Immature natural killer cell (primary cell): ENCODE measurements at places on chromosomes 16 and 17. TPM values are rescaled to one million over a fixed set of nuclear protein-coding genes. Genes with fewer than 3 reads are reported as not detected.

DNA sequence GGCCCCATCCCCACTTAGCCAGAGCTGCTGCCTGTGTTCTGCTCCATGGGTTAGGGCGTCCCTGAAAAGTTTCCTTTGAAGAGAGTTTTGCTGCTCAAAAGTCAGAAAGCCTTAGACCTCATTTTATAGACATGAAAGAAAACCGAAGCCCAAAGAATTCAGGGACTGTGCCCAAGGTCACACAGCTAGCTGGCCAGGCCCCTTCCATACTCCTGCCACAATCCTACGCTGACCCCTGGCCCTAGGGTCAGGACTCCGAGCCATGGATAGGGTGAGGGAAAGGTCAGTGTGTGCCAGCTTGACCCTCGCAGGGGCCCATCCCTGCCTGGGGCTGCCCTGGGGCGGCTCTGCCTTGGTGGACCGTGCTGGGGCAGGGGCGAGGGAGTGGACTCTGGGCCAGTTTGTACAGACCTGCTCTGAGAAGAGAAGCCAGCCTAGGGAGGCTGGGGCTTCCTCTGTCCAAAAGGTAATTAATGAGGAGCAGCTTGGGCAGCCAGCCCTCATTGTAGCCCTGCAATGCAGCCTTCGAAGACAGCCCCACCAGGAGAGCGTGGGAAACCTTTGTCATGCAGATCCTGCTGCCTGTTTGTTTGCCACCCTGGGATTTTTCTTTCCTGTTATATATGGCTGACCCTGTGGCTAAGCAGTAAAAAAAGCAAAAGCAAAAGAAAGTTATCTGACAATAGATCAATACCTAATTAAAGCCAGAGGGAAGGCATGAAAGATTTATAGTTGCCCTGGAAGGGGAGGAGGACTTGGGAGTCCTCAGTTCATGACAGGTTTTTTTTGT lies 37.4 kb downstream of the RHBDL3 start:
- DNase-seq = no peak
- H3K27me3 ChIP-seq = peaks cover 2% of the 10 kb centered on the region
- H3K4me3 ChIP-seq = no peak overlapping the region
- H3K27ac ChIP-seq = no peak overlapping the region
- H3K4me1 ChIP-seq = no peaks in the 10 kb centered on the region

- peaks cover 5% of the 10 kb centered on the region for H3K27me3 ChIP-seq
- DNase-seq = peak; percentile 11
- peak overlapping the region; percentile 90 for H3K27ac ChIP-seq
- H3K36me3 ChIP-seq = no peaks in the 10 kb centered on the region
- peaks cover 25% of the 10 kb centered on the region for H3K4me1 ChIP-seq
Observed at GRCh38 chr16:19555938-19556771, 652 bp downstream of the VPS35L start.

GRCh38 chr16:49414671-49415070 lies 41.1 kb downstream of the C16orf78 start:
- H3K27me3 ChIP-seq = peaks cover 5% of the 10 kb centered on the region
- H3K27ac ChIP-seq = no peak overlapping the region
- no peaks in the 10 kb centered on the region for H3K36me3 ChIP-seq
- peaks cover 10% of the 10 kb centered on the region for H3K4me1 ChIP-seq
- no peak overlapping the region for H3K4me3 ChIP-seq
- DNase-seq = no peak

DNA sequence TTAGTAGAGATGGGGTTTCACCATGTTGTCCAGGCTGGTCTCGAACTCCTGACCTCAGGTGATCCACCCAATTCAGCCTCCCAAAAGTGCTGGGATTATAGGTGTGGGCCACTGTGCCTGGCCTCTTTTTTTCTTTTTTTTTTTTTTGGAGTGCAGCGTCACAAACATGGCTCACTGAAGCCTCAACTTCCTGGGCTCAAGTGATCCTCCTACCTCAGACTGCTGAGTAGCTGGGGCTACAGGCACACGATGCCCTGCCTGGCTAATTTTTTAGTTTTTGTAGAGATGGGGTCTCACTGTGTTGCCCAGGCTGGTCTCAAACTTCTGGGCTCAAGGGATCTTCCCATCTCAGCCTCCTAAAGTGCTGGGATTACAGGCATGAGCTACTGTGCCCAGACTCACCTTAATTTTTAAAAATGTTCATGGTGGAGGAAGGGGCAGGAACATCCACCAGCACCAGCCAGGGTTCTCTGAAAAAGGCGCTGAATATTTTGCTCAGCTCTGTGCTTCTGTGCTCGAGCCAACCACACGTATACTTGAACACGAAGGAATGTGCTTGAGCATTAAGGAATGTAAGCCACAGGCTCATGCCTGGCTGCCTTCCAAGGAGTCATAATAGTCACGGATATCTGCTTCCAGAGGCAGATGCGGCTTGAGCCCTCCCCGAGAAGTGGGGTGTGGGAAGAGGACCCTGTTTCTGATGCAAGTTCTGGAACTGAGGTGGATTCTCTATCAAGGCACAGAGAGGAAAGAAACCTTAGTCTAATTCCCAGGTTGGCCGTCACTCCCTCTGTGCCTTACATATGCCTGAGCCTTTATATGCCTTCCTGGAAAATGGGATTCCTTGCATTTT lies 65.5 kb upstream of the CREBBP start:
- peaks cover 9% of the 10 kb centered on the region for H3K27me3 ChIP-seq
- no peak for DNase-seq
- no peak overlapping the region for H3K4me3 ChIP-seq
- H3K36me3 ChIP-seq = no peaks in the 10 kb centered on the region
- peaks cover 4% of the 10 kb centered on the region for H3K4me1 ChIP-seq

- H3K4me3 ChIP-seq = no peak overlapping the region
- no peak overlapping the region for H3K27ac ChIP-seq
- no peaks in the 10 kb centered on the region for H3K27me3 ChIP-seq
- no peak for DNase-seq
- no peaks in the 10 kb centered on the region for H3K36me3 ChIP-seq
- peaks cover 19% of the 10 kb centered on the region for H3K4me1 ChIP-seq
Observed at GRCh38 chr16:81650982-81651562, 128.0 kb upstream of the PLCG2 start.

- peak; percentile 88 for DNase-seq
- peaks cover 62% of the 10 kb centered on the region for H3K4me1 ChIP-seq
- H3K4me3 ChIP-seq = peak overlapping the region; percentile 85
- H3K36me3 ChIP-seq = peaks cover 3% of the 10 kb centered on the region
- H3K27ac ChIP-seq = peak overlapping the region; percentile 80
Observed at GRCh38 chr16:31400191-31400590, 7.1 kb downstream of the ITGAD start.

- H3K4me3 ChIP-seq = no peak overlapping the region
- H3K27me3 ChIP-seq = peaks cover 6% of the 10 kb centered on the region
- H3K36me3 ChIP-seq = no peaks in the 10 kb centered on the region
- no peak for DNase-seq
- H3K4me1 ChIP-seq = no peaks in the 10 kb centered on the region
Observed at GRCh38 chr16:56691885-56692284, 9.6 kb downstream of the MT1X start.

- H3K4me3 ChIP-seq = no peak overlapping the region
- H3K27me3 ChIP-seq = peaks cover 7% of the 10 kb centered on the region
- no peak for DNase-seq
- no peaks in the 10 kb centered on the region for H3K4me1 ChIP-seq
Observed at GRCh38 chr16:56073508-56073907, 117.8 kb upstream of the GNAO1 start.

GRCh38 chr17:28646039-28646754 lies 1.2 kb upstream of the BLTP2 start:
- H3K27me3 ChIP-seq = peaks cover 9% of the 10 kb centered on the region
- peak overlapping the region; percentile 95 for H3K27ac ChIP-seq
- H3K4me1 ChIP-seq = peaks cover 39% of the 10 kb centered on the region
- H3K4me3 ChIP-seq = peak overlapping the region; percentile 85

DNA sequence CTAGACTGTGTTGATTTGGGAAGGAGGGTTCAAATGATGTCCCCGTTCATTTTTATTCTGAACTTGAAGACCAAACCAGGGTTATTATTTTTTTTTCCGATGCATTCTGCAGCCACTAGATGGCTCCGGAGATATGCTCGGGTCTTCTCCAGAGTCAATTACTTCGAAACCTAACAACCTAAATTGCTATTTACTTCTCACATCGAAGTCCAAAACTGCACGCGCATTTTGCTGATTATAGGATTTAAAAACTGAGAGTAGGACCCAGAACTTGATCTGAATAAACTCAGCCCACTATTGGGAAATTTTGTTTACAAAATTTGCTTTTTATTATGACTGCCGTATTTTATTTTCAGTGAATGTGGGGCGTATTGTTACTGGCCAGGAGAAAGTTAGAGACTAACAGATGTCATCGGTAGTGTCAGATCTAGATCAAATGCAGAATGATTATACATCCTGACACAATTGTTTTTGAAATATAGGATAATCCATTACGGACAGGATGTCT lies 263.8 kb downstream of the HS3ST3A1 start:
- no peak overlapping the region for H3K27ac ChIP-seq
- DNase-seq = no peak
- peaks cover 7% of the 10 kb centered on the region for H3K27me3 ChIP-seq
- H3K36me3 ChIP-seq = no peaks in the 10 kb centered on the region

GRCh38 chr16:77408607-77409006 lies 26.2 kb downstream of the ADAMTS18 start:
- no peaks in the 10 kb centered on the region for H3K4me1 ChIP-seq
- no peak overlapping the region for H3K27ac ChIP-seq
- no peak overlapping the region for H3K4me3 ChIP-seq
- no peaks in the 10 kb centered on the region for H3K36me3 ChIP-seq
- DNase-seq = no peak
- peaks cover 5% of the 10 kb centered on the region for H3K27me3 ChIP-seq

DNA sequence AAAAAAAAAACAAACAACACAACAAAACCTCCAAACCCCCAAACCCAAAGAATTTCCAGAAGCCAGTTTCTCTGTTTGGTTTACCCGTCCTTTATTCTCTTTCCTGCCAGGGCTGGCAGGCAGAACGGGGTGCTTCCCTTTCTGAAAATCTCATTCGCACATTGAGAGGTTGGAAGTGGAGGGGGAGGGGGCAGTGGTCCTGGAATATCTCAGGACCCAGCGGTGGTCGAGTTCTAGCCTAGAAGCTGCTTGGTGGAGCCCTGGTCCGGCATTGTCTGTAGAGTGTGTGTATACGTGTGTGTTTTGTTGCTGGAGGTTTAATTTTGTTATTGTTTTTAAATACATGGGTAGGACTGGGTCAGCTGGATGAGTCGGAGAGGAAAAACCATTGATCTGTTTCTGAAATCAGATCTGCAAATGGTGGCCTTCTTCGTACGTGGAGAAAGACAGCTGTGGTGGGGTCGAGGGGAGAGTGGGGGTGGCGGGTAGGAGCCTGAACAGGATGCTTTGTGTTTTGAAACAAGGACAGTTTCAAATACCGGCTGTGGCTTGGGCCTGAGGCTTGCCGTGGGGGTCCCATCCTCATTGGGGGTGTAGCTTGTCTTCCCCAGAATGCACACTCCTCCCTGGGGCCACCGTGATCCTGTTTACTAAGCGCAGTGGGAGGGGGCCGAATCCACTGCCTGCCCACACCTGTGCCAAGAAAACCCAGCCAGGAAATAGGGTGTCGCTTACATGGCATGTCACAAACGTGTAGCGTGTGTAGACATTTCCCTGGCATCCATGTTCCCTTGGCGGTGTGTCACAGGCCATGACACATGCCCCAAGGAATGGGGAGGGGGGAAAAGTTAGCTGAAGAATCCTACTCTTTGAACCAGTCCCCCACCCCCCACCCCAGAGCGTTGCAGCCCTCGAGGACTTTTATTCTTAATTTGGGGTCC lies 1.6 kb downstream of the CMIP start:
- peaks cover 35% of the 10 kb centered on the region for H3K27me3 ChIP-seq
- peak; percentile 50 for DNase-seq
- H3K27ac ChIP-seq = peak overlapping the region; percentile 98
- H3K4me1 ChIP-seq = peaks cover 76% of the 10 kb centered on the region
- H3K36me3 ChIP-seq = no peaks in the 10 kb centered on the region

GRCh38 chr17:2406903-2407790 lies 6.3 kb upstream of the MNT start:
- peaks cover 7% of the 10 kb centered on the region for H3K4me1 ChIP-seq
- no peak overlapping the region for H3K4me3 ChIP-seq
- H3K27ac ChIP-seq = peak overlapping the region; percentile 25

DNA sequence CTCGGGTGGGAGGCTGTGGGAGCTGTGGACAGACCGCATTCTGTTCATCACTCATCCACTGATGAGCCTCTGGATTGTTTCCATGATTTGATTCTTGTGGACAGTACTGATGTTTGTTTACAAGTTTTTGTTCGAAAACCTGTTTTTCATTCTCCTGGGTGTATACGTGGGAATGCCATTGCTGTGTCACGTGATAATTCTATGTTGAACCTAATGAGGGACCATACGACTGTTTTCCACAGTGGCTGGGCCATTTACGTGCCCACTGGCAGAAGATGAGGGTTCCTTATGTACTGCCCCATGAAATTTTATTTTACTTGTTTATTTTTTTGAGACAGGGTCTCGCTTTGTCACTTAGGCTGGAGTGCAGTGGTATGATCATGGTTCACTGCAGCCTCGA lies 2.6 kb upstream of the ALG1 start:
- peaks cover 12% of the 10 kb centered on the region for H3K27me3 ChIP-seq
- peaks cover 34% of the 10 kb centered on the region for H3K4me1 ChIP-seq
- no peak overlapping the region for H3K27ac ChIP-seq
- no peak overlapping the region for H3K4me3 ChIP-seq
- H3K36me3 ChIP-seq = no peaks in the 10 kb centered on the region
- no peak for DNase-seq

- DNase-seq = no peak
- no peak overlapping the region for H3K27ac ChIP-seq
- no peak overlapping the region for H3K4me3 ChIP-seq
Observed at GRCh38 chr16:65790768-65791167, 575.7 kb upstream of the CDH5 start.

DNA sequence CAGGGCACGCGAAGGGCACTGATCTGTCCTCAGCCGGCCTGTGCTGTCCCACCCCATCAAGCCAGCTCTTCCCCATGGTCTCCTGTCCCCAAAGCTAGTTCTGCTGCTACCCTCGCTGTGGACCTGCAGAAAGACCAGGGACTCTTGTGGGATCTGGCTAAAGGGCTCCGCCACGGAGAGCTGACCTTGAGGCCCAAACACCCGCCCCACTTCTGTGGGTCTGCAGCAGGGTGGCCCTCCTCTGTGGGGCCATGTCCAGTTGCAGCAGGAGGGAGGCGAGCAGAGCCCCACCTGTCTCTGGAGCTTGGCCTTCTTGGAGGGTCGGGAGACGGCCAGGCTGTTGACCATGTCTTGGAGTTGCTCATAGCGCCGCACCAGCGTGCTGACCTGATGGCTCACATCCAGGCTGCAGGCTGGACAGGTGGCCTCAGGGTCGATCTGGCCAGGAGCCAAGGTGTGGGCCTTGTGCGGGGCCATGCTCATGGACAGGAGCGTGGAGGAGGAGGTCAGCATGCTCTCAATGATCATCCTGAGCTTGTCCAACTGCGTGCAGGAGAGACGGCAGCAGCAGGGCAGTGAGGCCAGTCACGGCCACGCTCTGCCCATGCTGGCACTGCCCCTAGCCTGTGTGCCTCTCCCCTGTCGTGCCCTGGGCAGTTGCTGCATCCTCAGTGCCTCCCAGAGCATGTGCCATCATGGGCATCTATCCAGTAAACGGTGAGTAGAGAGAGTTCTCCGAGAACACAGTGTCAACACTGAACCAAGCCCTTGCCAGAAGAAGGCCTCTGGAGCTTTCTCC lies 16.6 kb downstream of the UBALD2 start:
- H3K4me1 ChIP-seq = no peaks in the 10 kb centered on the region
- no peaks in the 10 kb centered on the region for H3K27me3 ChIP-seq
- no peak for DNase-seq
- no peak overlapping the region for H3K27ac ChIP-seq

- no peak overlapping the region for H3K4me3 ChIP-seq
- no peak for DNase-seq
- H3K27ac ChIP-seq = no peak overlapping the region
- peaks cover 12% of the 10 kb centered on the region for H3K27me3 ChIP-seq
- no peaks in the 10 kb centered on the region for H3K4me1 ChIP-seq
Observed at GRCh38 chr17:48148029-48148770, 40.6 kb downstream of the SNX11 start.

LLGL1 gene
- polyA plus RNA-seq = not detected

NIP7 gene
- polyA plus RNA-seq = 23.2 TPM

CHRNE gene
- polyA plus RNA-seq = 4.9 TPM

TUBG1 gene
- polyA plus RNA-seq = 6.0 TPM

PRCD gene
- polyA plus RNA-seq = 2.8 TPM
